Stimulated activated CD8-positive, alpha-beta memory T cell treated with anti-CD3 and anti-CD28 coated beads, Interleukin-2, amount 100 ng/mL, for 48 hours (primary cell): ENCODE measurements at places on chromosomes 2 and 18.

- no peak for DNase-seq
These were observed 255.9 kb downstream of the TXNL1 start for GRCh38 chr18:56382541-56382940.

DNA sequence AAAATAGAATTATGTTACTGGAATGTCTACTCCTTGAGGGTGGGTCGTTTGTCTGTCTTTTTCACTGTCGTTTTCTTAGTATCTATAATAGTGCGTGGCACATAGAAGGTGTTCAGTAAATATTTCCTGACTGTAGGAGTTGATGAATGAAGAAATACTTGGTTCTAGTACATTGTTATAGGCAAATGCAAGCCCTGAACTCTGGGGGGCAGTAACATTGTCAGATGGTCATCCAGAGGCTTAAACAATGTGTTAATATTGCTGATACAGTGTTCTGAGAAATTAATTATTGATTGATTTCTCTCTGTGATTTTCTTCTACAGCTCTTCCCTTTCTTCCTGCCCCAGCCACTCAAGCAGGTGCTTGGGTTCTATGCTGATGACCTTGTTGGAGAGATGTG lies 24.4 kb upstream of the THOC1 start:
- no peak for DNase-seq

- DNase-seq = no peak
These were observed 117.9 kb upstream of the COL5A2 start for GRCh38 chr2:189297446-189297845.

GRCh38 chr18:50621366-50621765 lies 61.5 kb downstream of the MAPK4 start:
- DNase-seq = no peak
